Stimulated activated CD8-positive, alpha-beta memory T cell treated with anti-CD3 and anti-CD28 coated beads, Interleukin-7, amount 100 ng/mL, for 4 hours (primary cell): ENCODE measurements at places on chromosomes 2 and 18.
A peak's percentile ranks its signal among the peaks of the same experiment; 100 is the strongest.

GRCh38 chr2:84879584-84880394 lies 1.1 kb downstream of the TRABD2A start:
- DNase-seq, result no peak

DNA sequence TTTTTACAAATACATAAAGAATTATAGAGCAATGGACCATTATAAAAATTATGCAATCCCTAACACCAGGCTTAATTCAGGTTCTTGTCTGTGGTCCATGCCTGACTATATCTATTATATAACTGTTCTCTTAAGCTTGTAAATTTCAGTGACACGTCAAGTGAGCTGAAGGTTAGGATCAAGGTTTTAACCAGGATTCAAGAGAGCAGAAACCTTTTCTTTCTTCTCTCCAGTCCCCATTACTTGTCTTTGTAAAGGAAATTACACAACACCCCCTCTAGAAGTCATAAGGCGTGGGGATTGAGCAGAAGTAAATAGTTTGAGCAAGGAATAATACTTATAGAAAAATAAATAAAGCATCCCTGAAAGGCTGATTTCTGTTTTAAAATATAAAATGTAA lies 122.0 kb downstream of the ZNF521 start:
- no peak for DNase-seq

- peak; percentile 67 for DNase-seq
Observed at GRCh38 chr2:156400706-156401678, 35.2 kb upstream of the GPD2 start.

DNA sequence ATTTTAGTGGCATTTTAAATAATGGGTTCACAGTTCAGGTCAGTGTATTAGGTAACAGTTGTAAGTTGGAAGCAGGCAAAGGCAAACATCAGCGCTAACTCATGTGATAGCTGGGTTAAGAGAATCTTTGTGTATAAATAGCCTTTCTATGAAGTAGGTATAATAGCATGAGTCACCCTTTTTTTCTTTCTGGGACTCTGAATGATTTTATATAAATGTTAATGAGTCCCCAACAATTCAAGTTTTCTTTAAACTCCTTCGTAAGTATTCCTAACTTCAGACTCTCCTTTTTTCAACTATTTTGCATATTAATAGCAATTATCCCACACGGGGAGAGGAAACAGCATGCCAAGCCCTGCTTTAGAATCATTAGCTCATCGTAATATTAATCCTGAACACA lies 384.3 kb downstream of the PIK3C3 start:
- no peak for DNase-seq

- DNase-seq, result no peak
Observed at GRCh38 chr18:11520536-11520935, 88.9 kb upstream of the SLC35G4 start.

- DNase-seq, result no peak
Observed at GRCh38 chr2:152432206-152432653, 97.3 kb downstream of the FMNL2 start.

DNA sequence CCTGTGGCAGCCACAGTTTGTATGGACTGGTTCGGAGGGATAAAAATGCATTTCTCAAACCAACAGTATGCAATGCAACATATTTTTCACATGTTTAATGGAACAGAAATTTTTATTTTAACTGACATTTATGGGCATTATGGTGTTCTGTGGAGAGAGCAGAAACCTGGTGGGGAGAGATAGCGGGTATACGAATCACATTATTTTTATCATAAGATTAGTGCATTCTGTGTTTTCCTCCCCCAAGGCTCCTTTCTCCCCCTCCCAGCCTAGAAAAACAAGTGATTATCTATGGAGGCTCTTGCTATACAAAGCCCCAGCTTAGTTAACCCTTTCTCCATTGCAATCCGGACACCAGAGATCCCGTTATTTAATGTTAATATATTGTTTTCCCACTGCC lies 289.8 kb upstream of the PIK3C3 start:
- DNase-seq, result no peak

DNA sequence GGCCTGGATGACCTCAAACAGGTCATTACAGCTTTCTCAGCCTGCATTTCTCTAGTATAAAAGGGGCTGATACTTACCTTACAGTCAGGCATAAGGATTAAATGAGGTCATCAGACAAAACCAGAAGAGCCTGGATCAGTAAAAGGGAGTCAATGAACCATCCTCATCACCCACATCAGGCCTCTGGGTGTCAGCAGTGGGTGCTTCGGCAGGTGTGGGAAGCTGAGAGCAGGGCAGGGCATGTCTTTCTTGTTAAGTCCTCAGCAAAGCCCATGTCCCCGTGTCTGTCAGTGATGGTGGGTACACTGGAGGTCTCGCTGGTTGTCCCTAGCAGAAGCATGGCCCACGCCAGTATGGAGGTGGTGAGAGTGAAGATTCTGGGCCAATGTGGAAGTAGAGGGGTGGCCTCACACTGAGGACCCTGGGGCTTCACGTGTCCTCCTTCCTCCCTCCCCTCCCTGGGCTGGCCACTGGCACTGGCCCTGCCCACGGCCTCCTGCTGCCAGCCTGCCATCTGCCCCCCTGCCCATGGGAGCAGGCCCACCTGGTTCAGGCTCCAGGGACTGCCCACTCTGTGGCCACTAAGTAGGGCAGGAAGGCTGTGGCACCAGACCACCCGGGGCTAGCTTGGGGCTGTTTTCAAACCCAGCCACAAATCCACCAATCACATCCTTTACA lies 4.4 kb downstream of the ADRA2B start:
- no peak for DNase-seq

GRCh38 chr2:96909611-96910021 lies 39.7 kb upstream of the SEMA4C start:
- no peak for DNase-seq

DNA sequence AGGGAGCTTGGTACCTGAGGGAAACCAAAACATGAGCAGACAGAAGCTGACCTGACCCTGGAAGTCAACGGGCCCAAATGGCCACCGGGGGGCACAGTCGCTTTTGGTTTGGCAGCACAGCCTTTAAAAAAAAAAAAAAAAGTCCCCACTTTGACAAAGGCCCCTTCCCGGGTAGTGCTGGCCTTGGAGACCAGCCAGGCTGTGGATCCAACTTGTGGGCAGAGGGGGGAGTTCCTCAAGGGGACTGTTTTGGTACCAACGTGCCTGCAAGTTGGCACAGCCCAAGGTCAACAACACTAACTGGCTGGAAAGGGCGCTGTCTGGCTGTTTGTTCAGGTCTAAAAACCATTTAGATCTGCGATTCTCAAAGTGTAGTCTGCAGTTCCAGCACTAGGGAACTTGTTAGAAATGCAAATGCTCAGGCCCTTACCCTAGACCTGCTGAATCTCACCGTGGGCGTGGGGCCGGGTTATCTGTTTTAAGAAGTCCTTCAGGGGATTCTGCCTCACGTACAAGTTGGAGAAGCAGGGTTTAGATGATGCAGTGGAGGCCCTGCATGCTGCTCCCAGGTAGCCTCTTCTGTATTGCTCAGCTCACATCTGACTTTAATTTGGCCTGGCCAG lies 83.0 kb downstream of the LPIN1 start:
- DNase-seq, result peak; percentile 29

DNA sequence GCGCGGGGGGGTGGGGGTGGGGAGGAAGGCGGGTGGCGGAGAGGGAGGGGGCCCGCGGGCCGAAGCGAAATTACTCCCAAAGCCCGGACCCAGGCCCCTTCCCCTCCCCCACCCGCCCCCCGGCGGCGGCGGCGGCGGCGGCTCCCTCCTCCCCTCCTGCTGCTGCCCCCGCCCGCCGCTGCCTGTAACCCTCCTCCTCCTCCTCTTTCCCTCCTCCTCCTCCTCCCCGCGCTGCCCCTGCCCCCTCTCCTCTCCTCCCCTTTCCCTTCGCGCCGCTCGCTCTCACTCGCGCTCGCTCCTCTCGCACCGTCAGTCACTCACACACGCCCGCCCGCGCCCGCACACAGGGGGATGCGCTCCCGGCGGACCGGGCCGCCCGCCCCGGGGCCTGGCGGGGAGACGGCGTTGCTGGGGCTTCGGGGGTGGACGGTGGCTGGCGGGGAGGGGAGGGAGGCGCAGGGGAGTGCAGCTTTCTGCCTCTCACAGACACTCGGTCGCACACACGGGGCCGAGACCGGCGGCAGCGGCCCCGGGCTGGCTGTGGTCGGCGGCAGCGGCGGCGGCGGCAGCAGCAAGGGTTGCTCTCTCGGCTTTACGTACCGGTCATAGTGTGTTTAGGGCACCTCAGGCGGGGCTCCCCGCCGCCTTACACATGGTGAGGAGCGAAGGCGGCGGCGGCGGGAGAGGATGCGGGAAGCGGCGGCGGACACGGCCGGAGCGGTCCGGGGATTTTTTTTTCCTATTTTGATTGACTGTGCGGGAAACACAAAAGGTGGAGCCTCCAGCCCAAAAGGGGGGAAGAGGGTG lies 405 bp downstream of the SP3 start:
- peak; percentile 86 for DNase-seq

DNA sequence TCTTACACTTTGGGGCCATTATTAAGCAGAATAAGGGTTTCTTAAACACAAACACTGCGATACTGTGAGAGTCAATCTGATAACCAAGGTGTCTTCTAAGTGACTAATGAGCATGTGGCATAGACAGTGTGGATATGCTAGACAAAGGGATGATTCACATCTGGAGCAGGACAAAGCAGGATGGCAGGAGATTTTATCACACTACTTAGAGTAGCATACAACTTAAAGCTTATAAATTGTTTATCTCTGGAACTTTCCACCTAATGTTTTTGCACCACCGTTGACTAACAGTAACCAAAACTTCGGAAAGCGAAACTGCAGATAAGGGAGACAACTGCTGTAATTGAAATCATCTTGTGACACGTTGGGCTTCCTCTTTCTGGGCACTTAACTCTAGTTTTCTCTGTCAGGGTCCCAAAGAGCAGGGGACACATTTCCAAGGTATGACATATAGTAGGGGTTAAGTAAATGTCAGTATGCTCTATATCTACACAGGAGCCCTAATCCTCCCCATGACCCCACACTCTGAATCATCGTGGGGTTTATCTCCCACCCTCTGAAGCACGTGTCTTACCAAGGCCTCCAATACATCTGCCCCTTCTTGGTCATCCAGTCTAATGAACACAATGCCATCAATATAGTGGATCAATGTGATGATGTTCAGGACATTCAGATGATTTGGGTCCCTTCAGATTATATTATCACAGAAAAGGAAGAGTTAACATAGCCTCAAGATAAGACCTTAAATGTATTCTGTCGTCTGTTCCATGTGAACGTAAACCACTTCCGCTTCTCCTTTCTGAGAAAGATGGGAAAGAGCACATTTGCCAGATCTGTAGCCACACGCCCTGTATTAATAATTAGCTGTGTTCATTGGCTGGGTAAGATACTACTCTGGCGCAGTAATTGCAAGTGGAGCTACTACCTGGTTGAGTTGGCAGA lies 78.7 kb downstream of the FTCDNL1 start:
- no peak for DNase-seq

DNA sequence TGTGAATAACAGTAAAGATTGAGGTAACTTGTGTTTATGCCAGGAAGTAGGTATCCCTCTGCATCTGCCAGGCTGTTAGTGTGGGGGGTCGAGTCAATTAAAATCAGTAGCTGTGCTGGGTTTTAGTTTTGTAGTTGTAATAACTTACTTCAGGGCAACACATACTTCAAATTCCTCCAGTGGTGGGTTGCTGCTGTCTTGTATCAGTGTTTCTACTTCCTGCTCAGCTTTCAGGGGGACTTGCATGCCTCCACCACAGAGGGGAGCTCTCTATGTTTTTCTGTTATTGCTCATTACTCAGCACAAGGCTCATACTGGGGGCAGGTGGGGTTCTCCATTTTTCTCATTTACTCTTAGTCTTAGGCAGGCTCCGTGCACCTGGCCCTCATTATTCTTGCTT lies 136.8 kb downstream of the CAPN13 start:
- no peak for DNase-seq

GRCh38 chr2:168705534-168706470 lies 96.6 kb upstream of the NOSTRIN start:
- DNase-seq, result no peak

DNA sequence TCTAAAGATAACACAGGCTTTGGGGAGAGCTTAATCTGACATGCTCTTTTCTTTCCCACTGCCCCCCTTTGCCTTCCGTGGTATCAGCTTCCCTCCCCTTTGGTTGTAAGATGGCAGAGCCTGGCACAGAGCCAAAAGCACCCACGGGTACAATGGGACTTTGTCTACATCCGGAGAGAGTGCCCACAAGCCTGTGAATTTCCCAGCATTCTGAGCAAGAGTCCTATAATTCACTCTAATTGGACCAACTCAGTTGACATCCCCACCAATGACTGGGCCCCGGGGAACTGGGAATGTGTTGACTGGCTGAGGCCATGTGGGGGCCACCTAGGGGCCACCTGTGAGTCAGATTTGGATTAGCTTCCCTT lies 20.1 kb upstream of the C2orf72 start:
- no peak for DNase-seq

- no peak for DNase-seq
Observed at GRCh38 chr2:132448331-132448730, 31.7 kb downstream of the GPR39 start.

- no peak for DNase-seq
Observed at GRCh38 chr18:68417826-68418225, 297.1 kb downstream of the TMX3 start.

DNA sequence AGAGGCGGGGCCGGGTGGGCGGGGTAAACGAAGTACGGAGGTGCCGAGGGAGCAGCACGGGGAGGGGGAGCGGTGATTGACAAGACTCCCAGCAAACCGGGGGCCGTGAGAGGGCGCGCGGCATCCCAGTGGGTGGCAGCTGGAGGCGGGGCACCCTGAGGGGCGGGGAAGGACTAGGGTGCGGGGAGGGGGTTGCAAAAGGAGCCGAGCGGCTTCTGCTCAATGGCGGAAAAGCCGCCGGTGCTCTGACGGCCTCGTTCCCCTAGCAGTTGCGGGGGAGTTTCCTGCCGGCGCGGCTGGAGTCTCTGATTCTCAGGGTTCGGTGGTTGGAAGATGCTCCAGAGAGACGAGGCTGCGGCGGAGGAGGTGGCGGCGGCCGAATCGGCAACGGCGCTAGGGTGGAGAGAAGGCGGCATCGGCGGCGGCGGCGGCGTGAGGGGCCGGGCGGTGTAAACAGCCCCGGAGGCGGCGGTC lies at the start of gene PPM1B:
Gene PPM1B (plus strand): TSS at position 195 of the 474 bp plus-strand sequence. CDS start 32,325 bp downstream, outside the sequence.
- peak; percentile 99 for DNase-seq

DNA sequence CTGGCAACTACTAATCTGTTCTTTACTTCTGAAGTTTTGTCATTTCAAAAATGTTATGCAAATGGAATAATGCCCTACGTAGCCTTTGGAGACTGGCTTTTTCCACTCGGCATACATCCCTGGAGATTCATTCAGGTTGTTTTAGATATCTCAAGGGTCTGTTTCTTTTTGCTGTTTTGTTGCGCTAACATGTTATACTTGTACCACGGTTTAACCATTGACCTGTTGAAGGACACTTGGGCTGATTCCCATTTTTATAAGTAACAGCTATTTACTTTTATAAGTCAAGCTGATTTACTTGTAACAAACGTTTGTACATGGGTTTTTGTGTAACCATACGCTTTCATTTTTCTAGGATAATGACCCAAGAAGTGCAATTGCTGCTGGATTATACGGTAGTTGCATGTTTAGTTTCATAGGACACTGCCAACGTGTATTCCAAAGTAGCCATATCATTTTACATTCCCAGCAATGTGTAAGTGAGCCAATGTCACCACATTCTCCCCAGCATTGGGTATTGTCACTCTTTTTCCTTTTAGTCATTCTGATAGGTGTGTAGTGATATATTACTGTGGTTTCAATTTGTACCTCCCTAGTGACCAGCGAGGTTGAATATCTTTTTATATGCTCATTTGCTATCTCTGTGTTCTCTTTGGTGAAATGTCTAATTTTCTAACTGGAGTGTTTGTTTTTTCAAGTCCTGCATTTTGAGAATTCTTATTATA lies 36.5 kb upstream of the STAT4 start:
- DNase-seq, result no peak
